ENCODE measurements at places on chromosomes 4 and X.

DNA sequence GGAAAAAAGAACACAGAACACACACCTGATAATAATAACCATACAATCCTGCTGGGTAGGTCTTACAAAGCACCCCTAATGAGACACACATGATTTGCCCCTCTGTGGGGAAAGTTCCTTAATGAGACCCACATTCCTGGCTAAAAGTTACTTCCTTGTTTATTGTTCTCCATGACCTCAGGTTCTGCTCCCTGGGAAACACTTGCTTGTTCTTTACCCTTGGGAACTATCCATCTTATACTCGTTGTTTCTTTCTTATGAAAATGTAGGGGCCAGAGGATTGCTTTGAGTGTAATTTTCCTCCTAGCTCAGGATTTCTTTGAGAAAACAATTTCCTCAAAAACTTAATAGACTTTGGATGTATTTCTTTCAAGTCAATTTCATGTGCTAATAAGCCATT is 52.1 kb upstream of the PCDH10 start:
- no peak for DNase-seq

- no peak for DNase-seq
These were observed 53.3 kb upstream of the LNX1 start for GRCh38 chr4:53644607-53645006.

DNA sequence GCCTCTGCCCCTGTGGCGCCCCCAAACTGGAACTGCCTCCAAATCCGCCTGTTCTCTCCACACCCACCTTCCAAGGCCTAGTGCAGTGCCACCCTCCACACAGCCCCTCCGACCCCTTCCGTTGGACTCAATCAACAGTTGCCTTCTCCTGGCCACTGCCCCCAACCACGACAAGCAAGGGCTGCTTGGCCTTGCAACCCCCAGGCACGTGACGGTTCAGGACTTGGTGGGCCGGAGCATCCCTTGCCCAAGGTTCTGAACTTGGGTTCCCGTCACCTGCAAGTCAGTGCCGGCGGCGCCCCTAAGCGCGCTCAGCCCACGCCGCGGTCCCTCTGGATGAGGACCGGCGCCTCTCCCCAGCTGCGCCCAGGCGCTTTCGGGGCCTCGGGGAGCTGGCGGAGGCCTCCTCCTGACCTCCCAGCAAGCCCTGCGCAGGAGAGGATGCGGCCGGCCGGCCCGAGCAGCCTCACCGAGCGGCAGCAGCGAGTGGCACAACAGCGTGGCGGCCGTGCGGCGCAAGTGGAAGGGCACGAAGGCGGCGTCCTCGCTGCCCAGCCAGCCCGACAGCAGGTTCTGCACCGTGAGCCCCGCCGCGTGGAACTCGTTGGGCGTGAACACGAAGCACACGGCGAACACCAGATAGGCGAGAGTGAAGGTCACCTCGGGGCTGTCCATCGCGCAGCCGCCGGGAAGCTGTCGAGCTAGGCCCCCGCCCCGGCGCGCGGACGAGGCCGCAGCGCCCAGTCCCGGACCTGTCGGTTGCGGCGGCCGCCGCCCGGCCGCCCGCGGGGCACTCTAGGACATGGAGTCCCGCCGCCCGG is 750 bp downstream of the TMEM129 start:
- no peak for DNase-seq

DNA sequence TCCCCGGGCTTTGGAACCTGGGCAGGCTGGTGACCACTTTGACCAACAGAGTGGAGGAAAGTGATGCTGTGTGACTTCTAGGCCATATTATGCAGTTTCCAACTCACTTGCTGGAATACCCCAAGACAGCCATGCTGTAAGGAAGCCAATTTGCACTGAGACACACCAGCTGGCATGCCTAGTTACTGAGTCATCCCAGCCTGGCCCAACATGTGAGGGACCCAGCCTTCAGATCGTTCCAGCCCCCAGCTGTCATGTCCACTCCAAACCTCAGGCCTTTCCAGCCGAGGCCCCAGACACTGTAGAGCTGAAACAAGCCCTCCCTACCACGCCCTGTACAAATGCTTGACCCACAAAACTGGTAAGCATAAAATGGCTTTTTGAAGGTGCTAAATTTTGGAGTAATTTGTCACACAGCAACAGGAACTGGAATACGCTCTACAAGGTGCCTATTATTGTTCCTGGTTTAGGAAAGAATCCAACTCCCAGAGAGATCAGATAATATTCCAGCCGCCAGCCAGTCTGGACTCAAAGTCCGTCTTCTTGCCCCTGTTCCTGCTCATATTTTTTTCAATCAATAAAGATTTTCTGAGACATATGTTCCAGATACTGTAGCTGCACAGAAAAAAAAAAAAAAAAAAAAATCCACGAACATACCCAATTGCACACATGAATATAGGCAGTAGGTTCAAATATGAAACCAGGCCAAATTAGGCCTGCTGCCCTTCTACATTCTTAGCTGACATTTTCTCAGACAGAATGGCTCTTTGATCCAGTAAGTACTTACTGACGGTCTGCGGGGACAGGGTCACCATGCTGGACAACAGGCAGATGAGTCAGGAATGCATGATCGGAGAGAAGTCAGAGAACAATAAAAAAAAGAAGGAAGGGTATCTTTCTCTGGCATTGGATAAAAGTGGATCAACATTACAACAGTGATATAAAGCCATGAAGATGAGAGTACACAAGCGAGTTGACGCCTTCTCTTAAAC is 35.1 kb downstream of the SH3KBP1 start:
- DNase-seq, result no peak

GRCh38 chrX:78329486-78329885 is 2.1 kb upstream of the CYSLTR1 start:
- DNase-seq, result peak; percentile 45

- no peak for DNase-seq
These were observed 30.4 kb upstream of the PAGE1 start for GRCh38 chrX:49725923-49726904.

DNA sequence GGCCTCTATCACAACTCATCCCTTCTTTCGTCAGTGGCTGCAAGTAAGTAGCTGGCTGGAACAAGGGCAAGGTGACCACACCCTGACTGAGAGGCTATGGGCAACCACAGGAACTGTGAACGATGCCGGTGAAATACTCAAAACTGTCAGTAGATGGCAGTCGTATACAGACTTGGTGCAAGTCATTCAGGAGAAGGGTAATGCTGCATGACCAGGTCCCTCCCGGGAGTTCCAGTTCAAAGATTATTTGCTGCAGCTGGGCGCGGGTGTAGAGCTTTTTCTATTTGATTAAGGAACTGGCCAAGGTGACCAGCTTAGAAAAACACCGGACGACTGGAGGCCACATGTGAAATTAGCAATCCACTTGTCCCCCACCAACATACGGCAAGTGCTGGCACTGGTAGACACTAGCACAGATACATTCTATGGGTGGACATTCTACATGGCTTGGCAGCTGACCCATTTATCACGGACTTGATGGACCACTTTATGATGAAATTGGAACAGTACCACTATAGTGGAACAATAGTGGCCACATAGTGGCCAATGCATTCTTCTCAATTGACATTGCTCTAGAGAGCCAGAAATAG is 726.6 kb downstream of the TRAM1L1 start:
- DNase-seq, result peak; percentile 16

DNA sequence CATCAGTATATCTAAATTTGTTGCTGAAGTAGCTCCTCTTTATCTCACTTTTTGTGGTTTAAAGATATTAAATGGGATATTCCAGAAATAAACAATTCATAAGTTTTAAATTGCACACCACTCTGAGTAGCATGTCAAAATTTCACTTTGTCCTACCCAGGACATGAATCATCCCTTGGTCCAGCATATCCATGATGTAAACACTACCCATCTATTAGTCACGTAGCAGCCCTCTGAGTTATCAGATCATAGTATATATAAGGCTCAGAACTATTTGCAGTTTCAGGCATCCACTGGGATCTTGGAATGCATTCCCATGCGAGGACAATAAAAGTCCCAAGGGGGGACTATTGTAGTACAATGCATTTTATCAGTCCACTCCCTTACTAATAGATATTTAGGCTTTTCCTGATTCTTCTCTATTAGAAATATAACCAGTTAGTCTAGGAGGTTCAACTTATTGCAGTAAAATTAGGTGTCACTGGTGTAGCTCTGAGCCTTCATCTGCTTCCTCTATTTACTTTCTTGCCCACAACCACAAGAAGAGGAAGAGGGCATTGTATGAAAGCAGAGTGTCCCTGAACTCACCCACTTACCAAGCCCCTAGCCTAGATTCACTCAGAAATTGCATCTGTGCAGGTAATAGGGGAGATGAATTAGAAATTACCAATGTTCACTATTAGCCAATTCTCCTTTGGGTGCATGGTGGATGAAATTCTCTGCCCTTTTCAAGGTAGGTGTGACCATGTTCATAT is 409.8 kb upstream of the GALNT7 start:
- no peak for DNase-seq

DNA sequence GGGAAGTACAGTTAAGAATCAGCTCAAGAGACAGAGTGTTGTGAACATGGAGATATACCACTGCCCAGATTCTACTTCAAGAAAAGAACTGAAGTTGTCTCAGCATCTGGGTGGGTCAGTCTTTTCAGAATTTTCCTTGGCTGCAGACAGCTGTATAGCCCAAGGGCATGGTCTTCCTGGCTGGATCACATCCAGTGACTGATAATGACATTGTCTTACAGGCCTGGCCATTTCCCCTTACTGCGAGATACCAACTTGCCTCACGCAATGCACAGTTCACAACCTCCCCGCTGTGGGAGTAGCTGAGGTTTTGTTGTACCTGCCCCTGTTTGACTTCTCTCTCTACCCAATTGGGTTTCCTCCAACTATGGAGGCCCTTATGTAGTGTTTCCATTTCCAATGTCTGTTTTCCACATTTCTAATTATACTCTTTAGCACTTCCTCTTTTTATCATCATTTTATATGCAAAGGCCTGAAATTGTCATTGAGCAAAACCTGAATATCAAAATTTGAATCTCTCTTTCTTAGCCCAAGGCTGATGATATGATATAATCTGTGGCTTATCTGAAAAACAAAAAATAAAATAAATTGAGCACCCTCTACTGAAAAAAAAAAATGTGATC is 209.1 kb downstream of the NAF1 start:
- DNase-seq, result no peak

- DNase-seq, result no peak
These were observed 576.2 kb upstream of the CT83 start for GRCh38 chrX:117038918-117039440.

GRCh38 chr4:81447566-81448229 is 24.0 kb downstream of the RASGEF1B start:
- no peak for DNase-seq

DNA sequence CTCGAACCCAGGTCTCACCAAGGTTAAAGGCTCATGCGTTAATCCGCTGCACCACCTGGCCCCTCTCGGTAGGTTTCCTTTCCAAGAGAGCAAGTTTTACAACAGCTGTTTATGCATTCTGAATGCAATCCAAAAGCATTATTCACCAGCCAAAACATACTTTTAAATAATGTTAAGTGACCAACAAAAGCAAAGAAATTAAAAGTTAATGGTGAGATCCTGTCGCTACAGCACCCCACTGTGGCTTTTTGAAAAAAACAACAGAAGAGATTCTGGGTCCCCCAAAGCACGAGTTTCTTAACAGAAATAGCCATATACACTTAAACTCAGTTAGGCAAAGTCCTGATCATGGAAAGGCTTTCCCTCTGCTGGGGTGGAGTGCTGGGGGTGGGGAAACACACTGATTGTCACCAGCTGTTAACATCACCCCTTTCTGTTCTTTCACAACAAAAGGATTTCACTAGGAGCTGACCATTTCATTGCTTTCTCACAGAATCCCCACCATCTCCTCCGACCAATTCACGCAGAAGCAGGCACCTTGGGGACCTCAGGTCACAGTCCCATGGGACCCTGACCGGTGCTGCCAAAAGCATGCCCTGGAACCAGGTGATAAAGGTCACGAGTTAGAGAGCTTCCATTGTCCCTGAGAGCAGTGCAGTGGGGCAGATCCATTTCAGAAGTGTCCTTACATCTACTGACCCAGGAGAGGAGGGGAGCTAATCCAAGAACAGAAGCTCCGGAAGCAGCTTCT is 51.2 kb downstream of the ZNF827 start:
- DNase-seq, result no peak

- DNase-seq, result peak; percentile 3
These were observed 63.7 kb downstream of the ZFYVE28 start for GRCh38 chr4:2354760-2355159.

DNA sequence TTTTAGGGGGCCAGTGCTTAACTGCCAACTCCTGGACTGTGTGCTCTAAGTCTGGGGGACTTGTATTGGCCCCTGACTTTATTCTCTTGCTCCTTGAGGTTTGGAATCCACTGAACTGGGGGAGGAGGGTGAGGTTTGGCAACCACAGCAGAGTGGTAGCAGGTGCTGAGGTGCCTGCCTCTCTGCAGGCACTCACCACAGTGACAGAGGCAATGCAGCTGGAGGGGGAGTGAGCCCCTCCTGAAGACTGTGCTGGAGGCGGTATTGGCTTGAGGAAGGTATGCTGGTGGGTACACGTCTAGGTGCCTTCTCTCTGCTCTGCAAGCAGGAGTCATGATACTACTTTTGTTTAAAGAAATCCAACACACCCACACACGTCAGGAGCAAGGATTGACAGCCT is 24.6 kb downstream of the CFAP299 start:
- DNase-seq, result no peak

GRCh38 chr4:135192751-135193535 is 991.4 kb upstream of the PABPC4L start:
- no peak for DNase-seq

GRCh38 chr4:69640289-69640688 is 847 bp upstream of the UGT2A2 start:
- no peak for DNase-seq

Measured in CD4-positive, alpha-beta T cell treated with Interleukin-4 for 4 hours (primary cell).